ENCODE measurements at places on chromosomes 3 and 15.

- no peak for DNase-seq
Observed at GRCh38 chr3:106299300-106300098, 430.7 kb upstream of the CBLB start.

- DNase-seq = no peak
Observed at GRCh38 chr3:69197922-69198530, 75.6 kb upstream of the LMOD3 start.

- DNase-seq = no peak
Observed at GRCh38 chr15:42741710-42742109, 4.8 kb upstream of the CDAN1 start.

- no peak for DNase-seq
Observed at GRCh38 chr15:71511796-71512681, 298.3 kb upstream of the NR2E3 start.

DNA sequence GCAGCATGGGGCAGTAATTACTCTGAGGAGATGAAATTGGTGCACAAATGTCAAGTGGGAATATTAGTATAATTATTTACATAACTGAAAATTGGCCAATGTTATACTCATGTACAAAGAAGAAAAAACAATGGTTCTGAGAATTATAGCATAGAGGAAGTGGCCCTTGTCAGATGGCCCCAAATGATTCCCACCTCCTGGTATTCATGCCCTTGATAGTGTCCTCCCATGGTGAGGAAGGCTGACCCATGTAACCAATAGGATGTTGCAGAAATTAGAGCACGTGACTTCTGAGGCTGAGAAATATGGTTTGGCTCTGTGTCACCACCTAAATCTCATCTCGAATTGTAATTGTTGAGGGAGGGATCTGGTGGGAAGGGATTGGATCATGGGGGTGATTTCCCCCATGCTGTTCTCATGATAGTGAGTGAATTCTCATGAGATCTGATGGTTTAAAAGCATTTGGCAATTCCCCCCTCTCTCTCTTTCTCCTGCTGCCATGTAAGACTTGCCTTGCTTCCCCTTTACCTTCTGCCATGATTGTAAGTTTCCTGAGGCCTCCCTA lies 368.5 kb downstream of the SHQ1 start:
- DNase-seq = no peak

- DNase-seq = no peak
Observed at GRCh38 chr3:106839576-106840280, 537.5 kb upstream of the CCDC54 start.

DNA sequence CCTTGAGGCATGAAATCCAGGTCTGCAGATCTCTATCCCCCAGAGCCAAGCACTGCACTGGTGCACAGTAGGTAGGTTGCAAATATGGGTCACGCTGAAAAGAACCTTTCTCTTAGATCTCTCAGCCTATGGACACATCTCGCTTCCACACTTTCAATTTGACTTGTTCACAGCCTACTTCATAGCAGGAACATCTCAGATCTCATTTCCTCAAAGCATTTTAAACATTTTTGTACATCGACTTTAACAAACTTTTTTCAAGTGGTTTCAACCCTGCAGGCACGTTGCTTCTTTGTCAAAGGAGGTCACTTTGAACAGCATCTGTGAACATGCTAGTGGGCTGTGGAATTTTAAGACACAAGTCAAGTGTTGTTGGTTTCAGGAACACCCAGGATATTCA lies 76.0 kb downstream of the SLC12A8 start:
- DNase-seq = no peak
